Stimulated activated memory B cell treated with anti-CD40 and anti-IgM and Interleukin-4, amounts not matched to agents 10 μg/mL and 1 μg/mL and 100 μg/mL, for 72 hours (primary cell): ENCODE measurements at places on chromosomes 2 and 18.

- no peak for ATAC-seq
These were observed 367.0 kb downstream of the LPIN1 start for GRCh38 chr2:12113412-12113811.

DNA sequence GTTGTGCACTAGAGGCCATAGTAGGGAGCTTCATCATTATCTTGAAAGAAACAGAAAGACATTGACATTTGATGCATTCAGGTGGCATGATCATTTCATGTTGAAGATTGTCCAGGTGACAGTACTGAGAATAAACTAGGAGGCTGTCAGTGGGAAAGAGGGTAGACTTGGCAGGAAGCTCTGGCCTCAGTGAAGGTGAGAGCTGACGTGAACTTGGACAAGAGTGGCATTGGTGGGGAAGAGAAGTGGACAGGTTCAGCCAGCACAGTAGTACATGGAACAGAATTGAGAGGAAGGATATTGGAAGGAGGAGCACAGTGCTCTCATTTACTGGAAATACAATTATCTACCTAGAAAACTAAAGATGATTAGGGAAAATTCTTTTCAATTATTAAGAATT lies 245.2 kb downstream of the CYRIA start:
- ATAC-seq: no peak

GRCh38 chr18:45046228-45046627 lies 365.5 kb downstream of the SETBP1 start:
- no peak for ATAC-seq

GRCh38 chr2:73253400-73253799 lies 19.3 kb downstream of the CCT7 start:
- no peak for ATAC-seq

- no peak for ATAC-seq
These were observed 97.5 kb downstream of the SH3YL1 start for GRCh38 chr2:166381-166780.
